Stimulated activated CD8-positive, alpha-beta memory T cell treated with anti-CD3 and anti-CD28 coated beads, Interleukin-15, amount 100 ng/mL, for 24 hours (primary cell): ENCODE measurements at places on chromosomes 2 and 18.

GRCh38 chr18:32553174-32553573, 82.5 kb upstream of the GAREM1 start:
- no peak for DNase-seq

- DNase-seq = no peak
Observed at GRCh38 chr2:110868971-110869370, 136.6 kb downstream of the ACOXL start.

GRCh38 chr2:105540642-105541041, 141.8 kb upstream of the FHL2 start:
- DNase-seq = no peak

DNA sequence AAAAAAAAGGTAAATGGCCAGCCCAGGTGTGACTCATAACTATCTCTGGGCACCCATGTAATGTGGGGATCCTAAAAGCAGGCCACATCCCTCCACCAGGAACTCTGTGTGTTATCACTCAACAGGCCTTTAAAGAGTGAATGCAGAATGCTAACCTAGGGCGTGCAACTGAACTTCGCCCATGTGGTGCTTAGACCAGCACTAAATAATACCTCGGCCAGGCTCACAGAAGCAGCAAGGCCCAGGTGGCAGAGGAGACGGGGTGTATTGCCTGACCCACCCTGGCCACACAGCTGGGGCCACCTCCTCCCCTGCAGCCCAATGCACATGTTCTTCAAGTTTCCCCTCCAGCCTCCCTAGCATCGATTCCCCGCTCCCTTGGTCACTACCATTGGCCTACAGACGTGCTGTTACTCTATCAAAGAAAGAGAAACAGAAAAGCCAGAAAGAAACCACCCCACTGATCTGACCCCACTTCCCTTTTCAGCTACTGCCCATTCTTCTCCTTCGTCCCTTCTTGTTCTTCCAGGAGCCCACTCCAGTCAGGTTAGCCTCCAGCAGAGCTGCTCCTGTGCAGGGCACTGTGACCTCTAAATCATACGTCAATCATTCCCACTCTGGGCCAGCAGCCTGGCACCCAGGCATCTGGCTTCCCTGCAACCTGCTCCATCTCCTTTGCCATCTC, 22.0 kb downstream of the FAM178B start:
- no peak for DNase-seq

- no peak for DNase-seq
Observed at GRCh38 chr2:226652983-226653765, 146.4 kb downstream of the IRS1 start.

- DNase-seq = no peak
Observed at GRCh38 chr2:10126632-10127026, 4.1 kb downstream of the RRM2 start.

- no peak for DNase-seq
Observed at GRCh38 chr2:128835342-128835855, 516.7 kb upstream of the HS6ST1 start.

DNA sequence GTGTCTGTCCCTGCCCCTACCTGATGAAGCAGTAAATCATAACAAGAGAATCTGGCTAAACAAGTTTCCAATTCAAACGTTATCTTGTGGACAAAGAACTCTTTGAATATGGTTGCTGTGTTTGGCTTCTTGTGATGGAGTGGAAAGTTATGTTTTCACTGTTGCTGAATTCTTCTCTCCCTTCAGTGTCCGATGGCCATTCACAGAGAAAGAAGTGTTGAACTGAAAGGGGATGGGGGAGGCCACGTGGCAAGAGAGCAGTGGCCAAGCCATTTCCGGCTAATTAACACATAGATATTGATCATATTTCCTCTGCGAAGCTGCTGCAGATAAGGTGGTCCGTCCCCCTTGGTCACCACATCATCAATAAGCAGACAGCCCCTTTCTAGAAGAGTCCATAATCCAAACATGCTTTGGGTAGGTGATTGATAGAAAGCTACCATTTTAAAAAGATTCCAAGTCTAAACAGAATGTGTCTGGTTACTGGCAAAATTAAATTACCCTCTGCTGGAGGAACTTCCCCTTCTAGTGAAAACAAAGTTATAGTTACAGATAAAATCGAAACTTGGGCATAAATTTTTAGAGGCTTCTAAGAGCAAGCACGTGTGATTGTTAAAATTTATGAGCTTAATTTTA, 36.9 kb upstream of the FZD7 start:
- DNase-seq = no peak

DNA sequence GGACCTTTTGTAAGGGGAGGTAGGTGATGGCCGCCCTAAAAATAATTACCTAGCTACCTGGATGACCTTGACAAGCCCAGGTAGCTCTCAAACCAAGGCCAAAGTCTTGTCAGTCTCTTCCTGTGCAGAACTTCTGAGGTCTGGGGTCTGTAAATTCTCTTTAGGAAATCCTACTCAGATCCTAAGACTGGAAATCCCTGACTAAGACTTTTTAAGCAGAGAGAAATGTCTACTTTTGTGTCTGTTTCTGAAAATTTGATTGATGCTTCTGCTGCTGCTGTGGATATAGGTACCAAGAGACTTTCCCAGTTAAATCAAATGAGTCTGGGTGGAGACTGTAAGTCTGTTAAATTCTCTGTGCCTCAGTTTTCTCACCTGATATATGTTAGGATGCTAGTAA, 36.9 kb upstream of the SIX3 start:
- no peak for DNase-seq

- DNase-seq = no peak
Observed at GRCh38 chr2:155980941-155981560, 351.5 kb downstream of the NR4A2 start.

- no peak for DNase-seq
Observed at GRCh38 chr2:79832511-79833234, 319.8 kb downstream of the CTNNA2 start.

DNA sequence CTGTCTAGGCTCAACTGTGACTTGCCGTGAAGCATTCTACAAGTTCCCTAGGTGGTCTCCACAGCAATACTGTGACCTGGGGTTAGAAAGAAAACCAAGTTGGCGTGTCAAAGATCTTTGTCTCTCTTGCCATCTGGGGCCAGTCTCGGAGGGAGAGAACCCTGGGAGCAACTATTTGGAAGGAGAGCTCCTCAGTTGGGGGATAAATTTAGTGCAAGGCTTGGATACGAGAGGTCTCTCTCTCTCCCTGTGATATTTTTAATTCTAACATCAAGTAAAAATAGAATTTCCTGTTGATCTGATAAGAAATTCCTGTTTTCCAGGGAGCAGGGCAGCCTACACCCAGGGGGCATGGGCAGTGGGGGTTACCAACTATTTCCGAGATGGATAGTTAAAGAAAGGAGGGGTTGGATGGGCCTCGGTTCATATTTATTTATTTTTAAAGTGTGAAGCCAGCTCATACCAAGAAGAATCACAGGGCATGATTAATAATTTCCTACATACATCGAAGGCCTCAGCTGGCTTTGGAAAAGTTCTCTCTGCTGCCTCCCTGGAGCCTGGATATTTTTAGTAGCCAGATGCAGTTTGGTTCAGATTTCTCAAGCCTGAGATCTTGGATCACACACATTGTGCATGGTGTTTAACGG, 62.8 kb downstream of the EHD3 start:
- no peak for DNase-seq

- no peak for DNase-seq
Observed at GRCh38 chr2:195214072-195214471, 443.0 kb upstream of the SLC39A10 start.

GRCh38 chr2:27958711-27959378, 68.3 kb downstream of the BABAM2 start:
- no peak for DNase-seq

DNA sequence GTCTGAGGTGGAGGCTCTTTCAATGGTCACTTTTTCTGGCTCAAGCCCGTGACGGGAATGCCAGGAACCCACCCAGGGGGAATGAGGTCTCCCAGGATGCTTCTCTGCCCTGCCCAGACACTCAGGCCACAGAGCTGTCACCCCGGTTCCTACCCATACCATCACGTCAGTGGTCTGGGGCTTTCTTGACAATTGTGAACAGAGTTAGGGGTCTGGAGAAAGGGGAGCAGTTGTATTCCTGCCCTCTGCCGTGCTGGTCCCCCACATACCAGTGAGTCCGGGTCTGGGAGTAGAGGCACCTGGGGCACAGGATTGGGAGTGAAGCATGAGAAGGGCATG, 97.2 kb downstream of the B3GNT2 start:
- no peak for DNase-seq

DNA sequence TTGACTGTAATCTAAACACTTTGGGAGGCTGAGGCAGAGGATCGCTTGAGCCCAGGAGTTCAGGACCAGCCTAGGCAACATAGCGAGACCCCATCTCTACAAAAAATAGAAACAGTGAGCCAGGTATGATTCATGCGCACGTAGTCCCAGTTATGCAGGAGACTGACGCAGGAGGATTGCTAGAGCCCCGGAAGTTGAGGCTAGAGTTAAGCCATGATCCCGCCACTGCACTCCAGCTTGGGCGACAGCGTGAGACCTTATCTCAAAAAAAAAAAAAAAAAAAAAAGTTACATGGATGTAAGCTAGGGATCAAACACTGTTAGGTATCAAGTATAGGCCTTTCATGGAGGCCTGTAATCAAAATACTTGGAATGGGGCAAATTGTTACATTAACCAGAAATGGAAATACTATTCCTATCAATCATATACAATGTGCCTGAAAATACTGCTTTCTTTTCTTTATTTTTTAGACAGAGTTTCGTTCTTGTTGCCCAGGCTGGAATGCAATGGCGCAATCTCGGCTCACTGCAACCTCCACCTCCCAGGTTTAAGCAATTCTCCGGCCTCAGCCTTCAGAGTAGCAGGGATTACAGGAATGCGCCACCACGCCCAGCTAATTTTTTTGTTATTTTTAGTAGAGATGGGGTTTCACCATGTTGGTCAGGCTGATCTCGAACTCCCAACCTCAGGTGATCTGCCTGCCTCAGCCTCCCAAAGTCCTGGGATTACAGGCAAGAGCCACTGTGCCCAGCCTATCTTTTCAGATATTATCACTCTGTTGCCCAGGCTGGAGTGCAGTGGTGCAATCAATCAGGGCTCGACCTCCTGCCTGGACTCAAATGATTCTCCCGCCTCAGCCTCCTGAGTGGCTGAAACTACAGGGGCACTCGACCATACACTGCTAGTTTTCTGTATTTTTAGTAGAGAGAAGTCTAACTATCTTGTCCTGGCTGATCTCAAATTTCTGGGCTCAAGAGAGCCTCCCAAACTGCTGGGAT, 27.2 kb downstream of the XPO1 start:
- DNase-seq = no peak

- no peak for DNase-seq
Observed at GRCh38 chr2:1546023-1546591, 132.8 kb downstream of the TPO start.

- no peak for DNase-seq
Observed at GRCh38 chr2:233434666-233435330, 80.5 kb downstream of the DGKD start.

DNA sequence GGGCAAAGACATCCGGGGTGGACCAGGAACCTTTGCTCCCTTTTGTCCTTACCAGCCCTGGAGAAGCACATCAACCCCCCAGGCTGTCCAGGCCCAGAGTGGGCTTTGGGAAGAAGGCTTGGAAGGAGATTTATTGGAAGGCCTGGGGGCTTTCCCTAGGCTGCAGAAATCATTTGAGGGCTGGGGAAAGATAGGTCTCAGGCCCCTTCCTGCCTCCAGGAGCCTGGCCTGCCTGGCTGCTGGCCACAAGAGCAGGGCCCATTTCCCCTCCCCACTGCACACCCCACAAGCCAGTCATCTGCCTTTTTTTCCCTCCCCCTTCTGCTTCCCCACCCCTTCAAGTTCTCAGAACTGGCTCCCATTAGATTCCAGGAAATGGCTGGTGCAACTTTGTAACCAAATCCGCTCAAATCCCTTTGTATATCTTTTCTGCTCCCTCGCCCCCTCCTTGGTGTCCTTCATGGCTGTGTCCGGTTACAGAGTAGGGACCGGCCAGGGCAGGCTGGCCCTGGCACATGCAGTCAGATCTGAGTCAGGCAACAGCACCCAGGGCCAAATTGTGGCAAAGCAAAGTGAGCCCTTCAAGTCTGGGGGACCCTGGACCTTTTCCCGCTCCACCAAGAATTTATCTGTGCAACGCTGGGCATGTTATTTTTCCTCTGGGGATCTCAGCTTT, 20.8 kb upstream of the TNP1 start:
- no peak for DNase-seq

GRCh38 chr2:159946326-159946999, 116.0 kb downstream of the PLA2R1 start:
- DNase-seq = no peak

DNA sequence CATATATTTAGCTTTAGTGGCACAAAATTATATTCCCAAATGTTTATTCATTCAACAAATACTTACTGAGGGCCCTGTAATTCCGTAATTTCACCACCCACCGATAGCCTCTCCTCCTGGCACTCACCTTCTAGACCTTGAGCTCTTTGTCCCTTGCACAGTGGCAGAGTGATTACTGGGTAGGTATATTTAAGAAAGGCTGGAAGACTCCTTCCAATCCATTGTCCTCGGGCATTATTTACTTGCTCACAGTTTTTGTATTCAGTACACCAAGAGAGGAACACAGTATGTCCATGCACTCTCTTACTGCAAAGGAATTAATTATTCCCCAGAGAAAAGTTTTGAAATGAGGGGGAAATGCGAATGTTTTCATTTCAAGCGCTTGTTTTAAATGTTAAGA, 1.1 kb upstream of the CDCA7 start:
- DNase-seq = no peak

DNA sequence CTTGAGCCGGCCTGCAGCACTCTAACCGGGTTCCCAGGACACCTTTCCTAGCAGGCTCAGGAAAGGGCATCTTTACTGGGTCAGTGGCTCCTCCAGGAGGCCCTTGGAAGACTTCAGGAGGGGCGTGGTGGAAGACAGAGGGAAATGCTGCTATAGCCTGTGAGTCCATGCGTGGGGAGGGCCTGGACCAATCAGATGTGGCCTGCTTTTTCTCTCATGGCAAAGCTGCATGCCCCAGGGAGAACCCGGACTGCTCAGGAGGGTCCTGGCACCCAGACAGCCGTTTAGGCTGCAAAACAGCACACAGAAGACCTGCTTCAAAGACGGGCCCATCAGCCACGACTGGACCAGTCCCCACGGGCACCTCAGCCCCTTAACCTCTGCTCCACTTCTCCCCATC, 84.4 kb downstream of the EIPR1 start:
- DNase-seq = no peak

DNA sequence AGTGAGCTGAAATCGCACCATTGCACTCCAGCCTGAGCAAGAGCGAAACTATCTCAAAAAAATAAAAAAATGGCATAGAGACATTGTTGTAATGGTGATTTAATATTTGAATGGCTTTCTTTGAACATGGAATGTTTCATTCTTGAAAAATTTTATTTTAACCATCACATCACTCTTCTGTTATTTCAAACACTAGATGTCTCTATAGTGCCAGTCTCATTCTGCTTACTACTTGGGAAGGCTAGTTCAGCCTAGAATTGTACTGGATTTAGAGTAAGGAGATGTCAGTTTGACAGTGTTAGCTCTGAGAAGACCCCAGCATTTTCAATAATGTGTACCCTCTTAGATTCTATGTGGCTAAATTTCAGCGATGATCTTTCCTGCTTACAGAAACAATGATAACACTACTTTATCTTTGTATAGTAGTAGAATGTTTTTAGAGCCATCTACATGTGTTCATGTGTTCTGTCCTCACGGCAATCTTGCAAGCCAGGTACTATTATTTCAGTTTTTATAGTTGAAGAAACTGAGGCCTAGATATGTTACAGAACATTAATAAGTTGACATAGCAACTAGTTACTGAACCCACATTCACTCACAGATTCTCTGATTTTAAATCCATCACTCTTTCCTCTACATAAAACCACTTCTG, 142.9 kb upstream of the ZSWIM2 start:
- no peak for DNase-seq
